ENCODE measurements at places on chromosomes 11 and 22.

DNA sequence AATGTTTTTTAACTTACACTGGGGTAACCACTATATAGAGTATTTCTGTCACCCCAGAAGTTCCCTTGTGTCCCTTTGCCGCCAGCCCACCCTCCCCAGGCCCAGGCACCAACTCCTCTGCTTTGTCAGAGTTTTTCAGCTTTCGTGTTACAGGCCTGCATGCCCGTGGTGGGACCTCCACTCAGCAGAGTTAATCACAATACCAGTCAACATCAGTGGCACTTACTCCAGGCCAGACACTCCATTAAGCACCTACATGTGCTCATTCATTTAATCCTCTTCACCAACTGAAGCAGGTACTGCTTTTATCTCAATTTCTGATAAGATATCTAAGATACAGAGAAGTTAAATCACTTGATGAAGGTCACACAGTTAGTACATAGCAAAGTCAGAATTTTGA is 63.3 kb downstream of the LIF start:
- no peak for DNase-seq

GRCh38 chr11:132278801-132279574 is 908.6 kb downstream of the NTM start:
- peak; percentile 12 for DNase-seq

GRCh38 chr11:128616161-128616560 is 28.8 kb upstream of the ETS1 start:
- DNase-seq = no peak

GRCh38 chr11:83156144-83156995 is 561 bp upstream of the PCF11 start:
- DNase-seq = peak; percentile 99

DNA sequence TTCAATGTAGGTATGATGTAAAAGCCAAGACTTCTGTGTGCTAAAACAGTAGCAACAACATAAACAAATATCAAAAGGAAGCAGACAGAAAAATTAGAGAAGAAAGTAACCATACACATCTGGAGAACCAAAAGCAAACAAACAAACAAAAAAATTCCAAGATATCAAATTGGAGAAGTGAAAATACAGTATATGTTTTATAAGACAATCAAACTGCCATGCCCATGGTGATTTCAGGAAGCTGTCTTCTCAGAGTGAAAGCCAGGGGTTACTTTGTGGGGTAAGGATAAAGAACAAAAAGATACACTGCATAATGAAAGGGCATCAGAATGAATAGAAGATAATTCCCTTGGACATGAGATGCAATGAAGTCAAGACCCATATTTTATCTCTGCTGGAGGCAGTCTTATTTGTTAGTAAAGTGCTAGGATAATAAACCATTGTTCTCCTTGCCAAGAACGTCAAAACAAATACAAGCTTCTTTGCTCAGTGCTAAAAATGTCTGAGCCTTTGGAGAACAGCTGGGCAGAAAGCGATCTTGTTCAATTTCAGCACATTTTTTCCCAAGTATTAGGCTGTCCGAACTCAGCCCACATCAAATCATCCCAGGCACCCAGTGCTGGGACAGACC is 38.1 kb upstream of the LDLRAD3 start:
- DNase-seq = no peak

GRCh38 chr11:117221775-117222517 is 9.9 kb downstream of the PCSK7 start:
- no peak for DNase-seq

DNA sequence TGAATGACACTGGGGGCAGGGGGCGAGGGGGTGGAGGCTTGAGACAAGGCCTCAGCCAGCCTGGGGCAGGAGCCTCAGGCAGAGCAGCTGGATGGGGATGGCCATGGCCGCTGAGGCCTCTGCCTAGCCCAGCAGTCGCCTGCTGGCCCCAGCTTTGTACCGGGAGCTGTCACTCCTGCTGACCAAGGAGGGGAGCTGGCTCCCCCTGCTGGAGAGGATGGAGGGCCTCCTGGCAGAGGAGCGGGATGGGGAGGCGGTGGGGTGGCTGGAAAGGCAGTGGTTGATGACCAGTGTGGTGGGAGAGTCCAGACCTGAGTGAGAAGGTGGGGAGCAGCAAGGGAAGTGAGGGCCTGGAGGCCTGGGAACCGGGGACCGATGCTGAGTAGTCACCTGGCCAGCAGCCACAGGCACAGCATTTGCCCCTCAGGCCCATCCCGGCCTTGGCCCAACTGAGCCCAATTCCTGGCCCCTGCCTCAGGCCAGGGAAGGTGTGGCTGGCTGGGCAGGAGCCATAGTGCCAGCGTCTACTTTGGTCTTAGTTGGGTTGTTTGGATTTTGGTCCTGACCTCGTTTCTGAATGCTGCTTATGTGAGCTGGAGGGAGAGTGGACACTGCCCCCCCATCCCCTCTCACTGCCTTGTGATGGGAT is 6.0 kb upstream of the SUSD2 start:
- no peak for DNase-seq

DNA sequence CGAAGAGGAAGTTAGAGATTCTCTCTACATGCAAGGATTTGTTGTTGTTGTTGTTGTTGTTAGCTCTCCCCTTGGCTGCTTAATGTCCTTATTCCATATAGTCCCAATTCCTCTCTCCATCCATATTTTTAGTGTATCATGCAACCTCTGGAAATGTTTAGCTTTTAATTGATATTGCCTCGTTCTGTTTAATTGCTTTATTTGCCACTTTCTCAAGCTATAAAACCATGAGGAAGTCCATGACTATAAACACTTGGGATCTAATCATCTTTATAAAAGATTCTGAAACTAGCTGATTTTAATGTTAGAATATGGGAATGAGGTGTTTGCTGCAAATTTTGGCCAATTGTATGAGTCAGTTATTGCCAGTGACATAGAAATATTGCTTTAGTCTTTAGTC is 5.5 kb upstream of the OR9G1 start:
- DNase-seq = no peak

DNA sequence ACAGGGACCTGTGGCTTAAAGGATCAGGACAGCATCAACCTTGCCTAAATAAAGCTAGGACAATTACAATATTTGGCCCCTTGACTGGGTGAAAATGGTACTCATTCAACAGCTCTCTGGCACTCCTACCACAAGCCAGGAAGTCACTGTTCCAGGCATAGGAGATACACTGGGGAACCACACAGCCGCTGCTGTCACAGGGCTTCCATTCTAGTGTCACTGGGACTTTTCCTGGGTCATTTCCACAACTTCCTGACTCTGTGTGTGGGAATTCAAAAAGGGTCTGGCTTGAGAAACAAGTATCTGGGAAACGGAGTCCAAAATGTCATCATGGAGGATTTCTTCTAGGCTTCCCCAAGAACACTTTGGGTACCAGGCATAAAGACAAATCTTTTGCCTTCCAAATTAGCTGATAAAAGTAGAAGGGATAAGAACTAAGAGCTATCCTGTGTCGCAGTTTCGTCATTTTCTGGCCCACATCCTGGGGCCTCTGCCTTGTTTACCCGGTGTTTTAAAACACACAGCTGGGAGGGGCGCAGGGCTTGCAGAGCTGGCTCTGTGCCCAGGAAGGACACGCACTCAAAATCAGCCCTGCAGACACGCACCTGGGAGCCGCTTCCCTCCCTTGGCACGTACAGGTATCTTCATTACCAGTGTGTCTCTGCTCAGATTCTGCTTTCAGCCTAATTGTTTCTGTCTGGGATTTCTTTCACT is 38.0 kb downstream of the TMEM45B start:
- no peak for DNase-seq

DNA sequence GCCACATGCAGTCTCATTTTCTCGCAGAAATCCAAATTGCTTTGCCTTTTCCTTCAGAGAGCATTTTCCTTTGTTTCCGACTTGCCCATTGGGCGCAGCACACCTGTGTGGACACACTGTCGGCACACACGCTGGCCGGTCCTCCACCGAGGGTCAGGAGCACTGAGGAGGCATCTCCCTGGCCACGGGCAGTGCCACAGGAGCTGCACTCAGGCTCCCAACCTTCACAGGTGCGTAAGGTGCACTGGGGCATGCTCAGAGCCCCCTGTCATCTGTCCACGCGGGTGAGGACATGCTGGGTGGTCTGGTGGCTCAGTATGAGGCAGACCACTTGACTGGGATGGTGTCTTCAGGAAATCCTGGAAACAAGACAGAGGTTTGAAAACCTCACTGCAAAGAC is 779.1 kb downstream of the BRD1 start:
- DNase-seq = no peak

GRCh38 chr11:17988465-17988864 is 24.4 kb downstream of the SERGEF start:
- no peak for DNase-seq

Data from GM12864 (cell line).